ENCODE measurements at places on chromosomes 7 and 10.

GRCh38 chr7:2468227-2468626 is 8.0 kb downstream of the GRIFIN start:
- no peak for DNase-seq

GRCh38 chr10:24238519-24239247 is 29.7 kb downstream of the KIAA1217 start:
- DNase-seq, result no peak

GRCh38 chr7:130154131-130154500 is 51.1 kb downstream of the TMEM209 start:
- no peak for DNase-seq

DNA sequence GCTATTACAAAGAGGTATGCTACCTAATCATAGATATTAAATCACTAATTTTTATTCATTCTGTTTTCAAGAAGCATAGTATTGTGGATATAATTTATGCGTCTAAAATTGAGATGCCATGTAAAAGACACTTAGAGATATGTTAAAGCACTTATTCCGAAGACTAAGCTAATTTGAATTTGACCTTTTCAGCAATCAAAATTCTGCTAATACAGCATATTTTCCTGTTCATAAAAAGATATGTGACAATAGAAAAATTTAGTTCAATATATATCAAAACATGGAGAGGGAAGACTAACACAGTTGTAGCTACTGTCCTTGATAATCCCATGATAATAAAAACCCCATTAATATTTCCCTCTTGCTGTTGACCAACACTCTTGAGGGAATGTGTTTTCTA is 386.6 kb upstream of the TEX47 start:
- DNase-seq, result no peak

DNA sequence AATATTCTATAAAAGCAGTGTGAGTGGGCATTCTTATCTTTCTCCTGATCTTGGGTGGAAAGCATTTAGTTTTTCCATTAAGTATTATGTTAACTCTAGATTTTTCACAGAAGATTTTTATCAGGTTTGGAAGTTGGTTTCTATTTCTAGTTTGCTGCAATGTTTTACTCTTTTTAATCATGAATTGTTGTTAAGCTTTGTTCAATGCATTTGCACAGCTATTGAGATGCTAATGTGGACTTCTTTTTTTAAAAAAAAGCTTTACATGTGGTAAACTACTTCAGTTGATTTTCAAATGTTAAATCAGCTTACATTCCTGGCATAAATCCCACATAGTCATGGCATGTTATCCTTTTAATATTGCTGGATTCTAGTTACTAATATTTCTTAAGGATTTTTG is 363.6 kb upstream of the NRP1 start:
- no peak for DNase-seq

GRCh38 chr10:63727636-63728035 is 206.4 kb downstream of the REEP3 start:
- DNase-seq, result no peak

DNA sequence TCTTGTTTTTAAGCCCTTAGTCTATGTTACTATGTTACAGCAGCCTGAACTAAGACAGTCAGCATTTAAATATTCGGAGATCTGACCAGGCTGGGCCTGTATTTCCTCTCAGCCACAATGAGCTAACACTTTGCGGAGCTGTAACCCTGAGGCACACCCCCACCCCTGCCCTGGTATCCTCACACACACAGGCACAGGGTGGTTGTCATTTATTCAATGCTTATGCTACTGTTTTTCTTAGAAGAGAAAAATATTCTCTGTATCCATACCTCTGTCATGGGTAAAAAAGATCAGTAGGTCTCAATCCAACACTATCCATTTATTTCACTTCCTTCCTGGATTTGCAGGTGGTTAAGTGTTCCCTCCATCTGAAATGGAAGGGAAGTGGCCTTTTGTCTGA is 80.3 kb upstream of the TRIL start:
- DNase-seq, result no peak

DNA sequence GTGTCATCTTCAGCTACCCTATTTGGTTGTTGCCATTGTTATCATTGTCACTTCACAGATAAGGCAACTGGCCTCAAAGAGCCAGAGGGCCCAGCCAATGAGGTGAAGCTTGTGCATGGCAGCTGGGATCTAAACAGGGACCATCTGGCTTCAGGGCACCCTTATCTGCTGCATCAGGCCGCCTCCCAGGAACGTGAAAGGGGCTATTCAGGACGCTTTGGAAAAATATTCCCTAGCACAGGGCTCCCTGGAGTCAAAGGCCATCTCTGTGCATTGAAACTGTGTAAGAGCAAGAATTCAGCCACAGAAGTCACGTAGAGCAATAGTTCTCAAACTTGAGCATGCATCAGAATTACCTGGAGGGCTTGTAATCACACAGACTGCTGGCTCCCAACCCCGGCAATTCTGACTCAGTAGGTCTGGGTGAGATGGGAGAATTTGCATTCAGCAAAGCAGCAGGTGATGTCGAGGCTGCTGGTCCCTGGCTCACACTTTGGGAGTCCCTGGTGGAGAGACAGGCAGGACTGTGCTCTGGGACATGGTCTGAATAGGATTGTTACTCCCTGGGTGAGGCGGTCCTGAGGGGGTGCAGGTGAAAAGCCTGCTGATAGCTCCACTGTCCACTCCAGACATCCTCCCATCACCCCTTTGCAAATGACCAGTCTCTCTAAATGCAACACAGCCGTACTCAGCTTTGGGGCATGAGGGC is 21.5 kb upstream of the PLEKHA1 start:
- DNase-seq, result no peak

GRCh38 chr7:67760971-67761370 is 764.3 kb downstream of the TYW1 start:
- no peak for DNase-seq

DNA sequence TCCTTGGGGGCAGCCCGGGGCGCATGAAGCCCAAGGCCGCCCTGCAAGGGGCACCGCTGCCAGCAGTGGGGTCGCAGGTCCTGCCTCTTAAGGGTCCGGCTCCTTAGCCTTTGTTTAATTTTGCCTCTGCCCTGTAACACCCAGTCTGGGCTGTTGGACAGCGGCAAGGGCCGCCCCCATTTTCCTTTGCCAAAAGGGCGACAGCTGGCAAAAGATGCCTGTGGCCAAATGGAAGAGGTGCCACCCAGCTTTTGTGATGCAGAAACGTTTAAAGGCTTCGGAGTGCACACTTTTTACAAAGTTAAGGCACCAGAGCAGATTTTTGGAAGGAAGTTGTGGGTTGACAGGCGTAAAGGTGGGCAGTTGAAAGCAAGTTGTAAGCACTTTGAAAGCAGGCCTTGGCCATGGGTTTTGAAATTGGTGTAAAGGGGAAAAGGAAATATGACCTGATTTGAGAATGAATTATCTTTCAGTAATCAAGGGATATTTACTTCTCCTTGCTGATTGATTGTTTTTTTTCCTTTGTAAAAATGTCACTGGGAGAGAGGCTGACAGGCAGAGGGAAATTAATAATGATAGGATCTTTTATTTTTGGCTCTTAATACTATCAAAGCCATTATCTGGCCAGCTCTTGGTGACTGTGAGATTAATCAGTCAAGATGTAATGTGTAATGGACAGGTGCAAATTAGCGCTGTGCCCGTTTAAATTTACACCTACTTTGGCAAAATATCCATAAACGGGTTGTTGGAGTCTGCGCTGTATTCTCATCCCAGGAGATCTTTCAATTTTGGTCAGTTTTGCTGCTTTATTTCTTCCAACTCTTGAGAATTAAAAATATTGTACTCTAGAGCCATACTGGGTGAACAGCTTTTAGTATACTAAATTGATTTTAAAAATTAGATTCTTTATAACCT is 1.2 kb downstream of the CASD1 start:
- DNase-seq, result peak; percentile 3

- no peak for DNase-seq
These were observed 45.8 kb upstream of the PLEKHA1 start for GRCh38 chr10:122328676-122329075.

- no peak for DNase-seq
These were observed 254.1 kb downstream of the ZMYND11 start for GRCh38 chr10:389261-389790.

DNA sequence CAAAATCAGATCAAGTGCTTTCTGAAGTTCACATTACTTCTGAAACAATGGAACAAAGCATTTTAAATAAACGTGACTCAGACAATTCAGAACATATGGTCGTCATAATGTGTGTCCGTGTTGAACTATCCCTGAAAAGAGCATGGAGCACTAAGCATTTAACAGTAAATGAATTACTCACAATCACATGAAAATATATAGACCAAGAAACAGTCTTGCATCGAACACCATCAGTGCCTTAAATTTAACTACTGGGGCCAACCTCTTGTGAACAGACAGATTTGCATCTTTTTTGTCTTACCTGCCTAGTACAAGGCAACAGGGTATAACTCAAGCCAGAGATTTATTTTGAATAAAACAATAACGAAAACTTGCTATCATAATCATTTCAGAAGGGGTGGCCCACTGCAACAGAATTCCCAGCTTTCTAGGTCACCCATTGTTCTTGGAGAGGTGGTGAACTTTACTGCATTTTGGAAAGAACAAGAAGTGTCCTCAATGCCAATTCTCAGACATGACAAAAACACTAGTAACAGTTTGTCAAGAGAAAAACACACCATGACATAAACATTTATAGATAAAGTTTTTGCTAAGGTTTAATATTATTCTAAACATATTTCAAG is 293.5 kb downstream of the SFMBT2 start:
- DNase-seq, result no peak

- no peak for DNase-seq
These were observed 77.6 kb upstream of the LRRC4 start for GRCh38 chr7:128108641-128109423.

Measured in T-helper 9 cell (primary cell).